ENCODE measurements at places on chromosomes 5 and 9.

DNA sequence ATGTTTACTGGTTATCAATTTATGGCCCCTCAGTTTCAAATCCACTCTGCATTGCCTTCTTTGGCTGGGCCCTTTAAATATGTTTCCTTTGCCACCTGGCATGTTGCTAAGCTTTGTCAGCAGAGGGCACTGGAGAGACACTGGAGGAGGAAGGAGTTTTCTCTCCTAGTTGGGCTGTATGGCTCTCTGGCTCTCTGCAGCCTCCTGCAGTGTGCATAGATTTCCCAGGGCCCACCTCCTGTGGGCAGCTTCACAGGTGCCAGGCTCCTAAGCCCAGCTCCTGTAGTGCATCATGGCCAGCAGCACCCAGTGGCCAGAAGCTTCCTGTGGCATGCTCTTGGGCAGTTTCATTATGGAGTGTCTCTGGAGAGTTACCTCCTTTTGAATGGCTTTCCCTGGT is 23.3 kb downstream of the CAVIN4 start:
- no peak for DNase-seq

DNA sequence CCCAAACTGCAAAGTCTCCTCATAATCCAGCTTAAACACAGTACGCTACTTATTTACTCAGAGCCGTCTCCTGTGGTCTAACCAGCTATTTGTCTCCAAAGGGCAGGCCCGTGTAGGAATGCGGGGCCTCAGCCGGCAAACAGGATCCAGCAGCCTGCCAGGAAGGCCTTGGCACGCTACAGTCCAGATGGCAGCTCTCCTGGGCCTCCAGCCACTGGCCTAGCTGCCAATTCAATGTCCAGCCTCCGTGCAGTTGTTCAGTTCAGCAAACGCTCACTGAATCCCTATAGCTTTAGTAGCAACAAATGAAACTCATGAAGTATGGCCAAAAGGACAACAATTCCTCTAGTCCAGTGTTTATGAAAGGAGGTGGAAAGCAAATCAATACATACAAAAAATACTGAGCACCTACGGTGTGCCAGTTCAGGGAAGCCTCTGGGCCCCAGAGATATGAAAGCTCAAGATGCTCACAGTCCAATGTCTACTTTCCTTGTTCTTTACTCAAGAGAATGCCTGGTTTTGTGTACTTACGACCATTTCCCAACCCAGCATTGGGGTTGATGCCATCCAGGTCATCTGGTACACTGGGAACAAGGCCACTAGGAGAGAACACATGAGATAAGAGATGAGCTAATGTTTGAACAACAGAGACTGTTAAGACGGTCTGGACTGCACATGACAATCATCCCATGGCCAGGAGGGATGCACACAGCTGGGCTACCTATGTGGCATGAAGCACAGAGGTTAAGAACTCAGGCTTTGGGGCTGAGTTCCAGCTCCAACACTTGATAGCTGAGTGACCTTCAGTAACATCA is 8.3 kb downstream of the CDK5RAP2 start:
- DNase-seq, result no peak

GRCh38 chr5:148815086-148815485 is 11.3 kb upstream of the ADRB2 start:
- DNase-seq, result no peak

DNA sequence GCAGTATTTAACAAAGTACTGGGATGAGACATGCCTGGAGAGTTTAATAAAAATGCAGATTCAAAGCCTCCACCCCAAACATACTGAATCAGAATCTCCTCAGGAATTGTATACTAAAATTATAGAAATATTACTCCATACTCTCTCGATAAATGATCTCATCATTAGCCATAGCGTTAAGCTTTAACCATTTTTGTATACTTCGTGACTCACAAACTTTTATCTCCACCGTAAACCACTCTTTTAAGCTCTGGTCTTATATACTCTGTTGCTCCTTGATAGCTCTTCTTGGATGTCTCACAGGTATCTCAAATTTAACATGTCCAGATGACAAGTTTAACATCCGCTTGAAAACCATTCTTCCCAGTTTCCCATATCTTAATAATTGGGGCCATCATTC is 327.8 kb downstream of the ADGRV1 start:
- no peak for DNase-seq

DNA sequence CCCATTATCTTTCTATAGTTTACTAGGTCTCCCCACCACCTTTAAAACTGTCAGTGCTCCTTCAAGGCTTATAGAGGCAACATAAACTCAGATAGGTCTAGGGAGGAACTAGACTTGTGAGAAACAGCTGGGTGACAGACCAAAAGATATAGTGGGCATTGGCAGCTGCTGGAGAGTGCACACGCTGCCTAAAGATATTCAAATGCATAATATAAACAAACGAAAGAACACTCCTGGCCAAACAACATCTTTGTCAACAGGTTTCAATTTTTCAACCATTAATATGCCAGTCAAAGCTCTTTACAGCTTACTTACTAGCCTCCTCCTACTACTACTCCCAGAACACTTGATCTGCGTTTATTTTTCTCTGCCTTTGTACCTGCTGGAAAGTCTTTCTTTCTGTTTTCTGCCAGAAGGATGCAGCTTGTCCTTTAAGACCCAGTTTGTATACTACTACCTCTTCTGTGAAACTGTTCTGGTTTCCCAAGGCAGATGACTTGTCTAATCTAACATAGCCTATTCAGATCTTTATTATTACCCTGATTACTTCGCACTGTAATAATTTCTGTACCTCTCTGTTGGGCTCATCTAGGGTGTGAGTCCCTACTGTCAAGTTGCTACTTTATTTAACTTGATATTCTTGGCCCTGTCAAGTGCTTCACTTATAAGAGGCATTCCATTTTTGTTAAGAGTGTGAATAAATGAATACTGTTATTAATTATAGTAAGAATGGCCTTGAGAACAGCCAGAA is 14.3 kb downstream of the KDM3B start:
- no peak for DNase-seq

GRCh38 chr9:127519301-127520166 is 68.2 kb downstream of the LRSAM1 start:
- DNase-seq, result no peak

DNA sequence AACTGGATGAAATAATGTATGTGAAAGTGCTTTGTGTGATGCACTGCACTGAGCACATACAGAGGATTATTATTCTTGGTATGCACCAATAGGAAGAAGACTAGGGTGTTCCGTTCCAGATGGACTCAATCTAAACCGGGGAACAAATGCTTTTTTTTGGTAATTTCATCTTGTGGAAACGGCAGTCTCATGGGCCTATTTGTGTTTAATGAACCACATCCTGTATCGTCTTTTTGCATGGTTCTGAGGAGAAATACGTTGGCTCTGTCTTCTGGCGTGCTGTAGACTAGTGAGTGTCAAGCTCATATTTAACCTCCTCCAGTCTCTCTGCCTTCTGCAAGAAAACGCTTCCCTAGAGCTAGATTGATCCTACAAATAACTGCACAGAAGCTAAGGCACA is 30.0 kb downstream of the TRIM32 start:
- DNase-seq, result no peak

DNA sequence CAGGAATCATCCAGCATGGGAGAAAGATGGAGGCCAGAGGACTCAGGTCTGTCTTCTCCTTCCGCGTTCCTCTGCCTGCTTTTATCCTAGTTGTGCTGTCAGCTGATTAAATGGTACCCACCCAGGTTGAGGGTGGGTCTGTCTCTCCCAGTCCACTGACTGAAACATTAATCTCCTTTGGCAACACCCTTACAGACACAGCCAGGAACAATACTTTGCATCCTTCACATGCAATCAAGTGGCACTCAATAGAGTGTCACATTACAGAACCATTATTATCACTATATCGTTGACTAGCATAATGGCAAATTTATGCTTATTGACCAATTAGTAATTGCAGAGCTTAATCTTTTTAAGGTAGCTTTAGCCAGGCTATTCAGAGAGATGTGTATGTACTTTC is 64.8 kb downstream of the UNC13B start:
- DNase-seq, result no peak

DNA sequence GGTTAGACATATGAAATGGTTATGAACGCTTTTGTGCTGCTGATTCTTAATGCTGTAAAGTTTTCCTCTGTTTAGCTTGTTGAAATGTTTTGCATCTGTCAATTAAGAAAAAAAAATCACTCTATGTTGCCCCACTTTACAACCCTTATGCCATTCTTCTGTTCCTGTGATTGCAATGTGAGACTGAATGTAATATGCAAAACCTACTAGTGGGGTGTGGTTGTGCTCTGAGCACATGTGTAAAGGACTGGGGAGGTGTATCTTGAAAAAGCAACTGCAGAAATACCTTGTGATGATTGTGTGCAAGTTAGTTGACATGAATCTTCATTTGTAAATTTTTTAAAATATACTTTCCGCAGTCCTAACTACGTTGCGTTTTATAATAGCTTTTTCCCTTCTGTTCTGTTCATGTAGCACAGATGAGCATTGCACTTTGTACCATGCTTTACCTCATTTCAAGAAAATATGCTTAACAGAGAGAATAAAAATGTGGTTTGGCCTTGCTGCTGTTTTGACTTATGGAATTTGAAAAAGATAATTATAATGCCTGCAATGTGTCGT is 357.0 kb upstream of the PIK3R1 start:
- DNase-seq, result no peak

DNA sequence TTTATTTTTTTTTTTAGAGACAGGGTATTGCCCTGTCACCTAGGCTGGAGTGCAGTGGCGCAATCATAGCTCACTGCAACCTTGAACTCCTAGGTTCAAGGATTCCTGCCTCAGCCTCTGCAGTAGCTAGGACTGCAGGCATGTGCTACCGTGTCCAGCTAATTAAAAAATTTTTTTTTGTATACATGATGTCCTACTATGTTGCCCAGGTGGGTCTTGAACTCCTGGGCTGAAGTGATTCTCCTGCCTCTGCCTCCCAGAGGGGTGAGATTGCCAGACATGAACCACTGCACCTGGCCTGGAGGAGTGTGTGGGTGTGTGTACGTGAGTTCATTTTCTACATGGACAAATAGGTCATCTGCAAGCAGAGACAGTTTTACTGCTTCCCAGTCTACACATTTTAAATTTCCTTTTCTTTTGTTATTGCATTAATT is 33.8 kb downstream of the JMY start:
- no peak for DNase-seq

- no peak for DNase-seq
Observed at GRCh38 chr5:31329715-31330114, 136.2 kb downstream of the CDH6 start.

- DNase-seq, result no peak
Observed at GRCh38 chr9:123302348-123303214, 34.2 kb upstream of the STRBP start.

DNA sequence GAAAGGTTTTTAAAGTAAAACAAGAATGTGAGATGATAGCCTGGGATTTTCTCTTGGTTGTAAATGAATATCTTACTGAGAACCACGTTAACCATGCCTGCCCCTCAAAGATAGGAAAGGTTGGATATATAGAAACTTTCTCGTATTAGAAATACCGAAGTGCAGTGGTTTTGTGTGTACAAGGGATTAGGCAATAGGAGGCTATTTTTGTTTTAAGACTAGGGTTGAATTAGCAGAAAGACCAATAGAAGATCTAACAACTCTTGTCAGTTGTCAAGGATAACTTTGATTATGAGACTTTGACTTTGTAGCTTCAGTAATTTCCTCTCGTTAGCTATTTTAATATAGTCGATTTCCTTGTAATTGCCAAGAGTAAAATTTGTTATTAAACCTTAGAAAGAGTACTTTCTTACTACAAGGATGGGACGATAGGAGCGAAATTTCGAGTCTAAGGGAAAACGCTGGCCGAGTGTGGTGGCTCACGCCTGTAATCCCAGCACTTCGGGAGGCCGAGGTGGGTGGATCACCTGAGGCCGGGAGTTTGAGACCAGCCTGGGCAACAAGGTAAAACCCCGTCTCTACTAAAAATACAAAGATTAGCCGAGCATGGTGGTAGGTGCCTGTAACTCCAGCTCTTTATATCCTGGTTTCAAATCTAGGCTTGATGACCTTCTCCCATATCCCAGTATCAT is 838 bp downstream of the POLK start:
- DNase-seq, result no peak

- DNase-seq, result no peak
Observed at GRCh38 chr5:140024928-140025327, 18.2 kb downstream of the NRG2 start.

DNA sequence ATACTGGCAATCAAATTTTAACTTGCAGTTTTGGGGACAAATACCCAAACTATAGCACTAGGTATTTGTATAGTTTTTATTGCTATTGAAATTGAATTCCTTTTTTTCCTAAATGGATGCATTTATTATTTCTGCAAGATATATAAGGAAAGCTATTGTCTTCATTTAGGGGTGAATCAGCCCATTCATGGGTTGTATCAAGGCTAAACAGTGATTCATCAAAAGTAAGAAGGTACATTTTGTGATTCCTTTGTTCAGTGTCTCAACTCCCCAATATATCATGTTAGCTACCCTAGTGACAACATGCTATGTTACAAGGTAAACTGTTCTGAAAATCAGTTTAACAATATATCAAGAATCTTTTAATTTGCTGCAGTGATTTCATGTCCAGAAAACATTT is 185.7 kb downstream of the PLK2 start:
- DNase-seq, result no peak

All from activated CD4-positive, alpha-beta T cell treated with anti-CD3 and anti-CD28 coated beads for 1 hour (primary cell).